ENCODE measurements at places on chromosomes 5 and 9.

DNA sequence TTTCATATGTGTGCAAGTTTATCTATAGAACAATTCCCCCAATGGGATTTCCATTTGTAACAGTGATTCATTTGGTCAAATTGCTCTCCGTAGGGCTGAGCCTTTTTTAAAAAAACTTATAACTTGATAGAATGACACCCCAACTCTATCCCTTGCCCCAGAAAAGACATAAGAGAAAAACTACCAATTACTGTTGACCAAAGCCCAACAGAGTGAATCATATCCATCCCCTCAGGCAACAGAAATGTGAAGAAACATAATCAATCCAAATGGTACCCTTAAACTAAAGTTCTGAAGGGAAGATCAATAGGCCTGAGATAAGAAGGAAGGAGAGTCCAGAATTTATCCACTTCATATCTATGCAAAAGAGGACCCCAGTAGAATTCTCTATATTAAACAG lies 17.8 kb downstream of the TICAM2 start:
- no peak for DNase-seq

- no peak for DNase-seq
These were observed 78.7 kb upstream of the UNC5A start for GRCh38 chr5:176731506-176732160.

- DNase-seq = peak; percentile 48
These were observed 155.6 kb upstream of the VLDLR start for GRCh38 chr9:2465921-2466460.

DNA sequence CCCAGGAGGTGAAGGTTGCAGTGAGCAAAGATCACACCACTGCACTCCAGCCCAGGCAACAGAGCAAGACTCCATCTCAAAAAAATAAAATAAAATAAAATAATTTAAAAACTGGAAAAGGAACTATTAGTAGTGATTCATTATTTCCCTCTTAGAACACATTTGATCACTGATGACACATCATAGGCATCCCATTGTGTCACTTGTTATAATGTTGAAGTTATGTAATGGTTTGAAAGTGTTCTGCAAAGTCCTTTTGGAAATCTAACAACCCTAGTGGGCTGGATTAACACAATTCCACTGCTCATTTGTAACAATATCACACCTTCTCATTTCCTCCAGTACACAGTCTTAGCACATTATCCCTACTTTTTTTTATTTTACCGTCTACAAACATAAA lies 81.8 kb upstream of the LMNB1 start:
- DNase-seq = no peak

GRCh38 chr9:129759319-129759718 lies 6.5 kb upstream of the PTGES start:
- DNase-seq = no peak

- no peak for DNase-seq
These were observed 135.0 kb downstream of the PAM start for GRCh38 chr5:102890133-102890532.

DNA sequence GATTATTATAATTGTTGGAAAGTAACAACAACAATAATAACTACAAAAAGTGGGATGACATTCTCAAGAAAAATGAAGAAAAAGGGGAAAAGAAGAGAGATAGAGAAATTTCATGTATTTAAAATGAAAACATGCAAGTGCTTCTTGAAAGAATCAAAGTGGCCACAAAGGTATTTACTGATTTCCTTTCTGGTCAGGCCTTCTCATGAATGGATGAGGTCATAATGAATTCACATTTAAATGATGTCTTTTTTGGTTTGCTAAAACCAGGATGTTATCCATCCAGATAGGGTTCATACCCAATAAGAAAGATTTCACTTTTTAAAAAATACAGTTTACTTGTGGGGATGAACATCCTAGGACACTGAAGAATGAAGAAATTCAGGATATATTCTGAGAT lies 446.4 kb upstream of the PTGER4 start:
- no peak for DNase-seq

DNA sequence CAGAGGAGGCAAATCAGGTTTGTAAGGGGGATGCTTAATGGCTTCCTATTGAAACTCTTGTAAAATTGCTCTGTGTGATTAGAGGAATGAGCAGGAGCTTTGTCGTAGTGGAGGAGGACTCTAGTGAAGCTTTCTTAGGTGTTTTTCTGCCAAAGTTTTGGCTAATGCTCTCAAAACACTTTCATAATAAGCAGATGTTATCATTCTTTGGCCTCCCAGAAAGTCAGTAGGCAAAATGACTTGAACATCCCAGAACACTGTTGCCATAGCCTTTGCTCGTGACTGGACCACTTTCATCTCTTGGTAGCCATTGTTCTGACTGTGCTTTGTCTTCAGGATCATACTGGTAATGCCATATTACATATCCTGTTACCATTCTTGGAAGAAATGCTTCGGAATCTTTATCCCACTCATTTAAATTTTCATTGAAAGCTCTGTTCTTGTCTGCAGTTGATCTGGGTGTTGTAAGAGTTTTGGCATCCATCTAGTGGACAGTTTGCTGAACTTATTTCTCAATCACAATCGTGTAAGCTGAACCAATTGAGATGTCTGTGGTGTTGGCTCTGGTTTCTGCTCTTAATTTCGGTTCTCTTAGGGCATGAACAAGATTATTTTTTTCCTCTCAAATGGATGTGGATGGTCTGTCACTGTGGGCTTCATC lies 187.6 kb downstream of the COMMD10 start:
- DNase-seq = no peak

DNA sequence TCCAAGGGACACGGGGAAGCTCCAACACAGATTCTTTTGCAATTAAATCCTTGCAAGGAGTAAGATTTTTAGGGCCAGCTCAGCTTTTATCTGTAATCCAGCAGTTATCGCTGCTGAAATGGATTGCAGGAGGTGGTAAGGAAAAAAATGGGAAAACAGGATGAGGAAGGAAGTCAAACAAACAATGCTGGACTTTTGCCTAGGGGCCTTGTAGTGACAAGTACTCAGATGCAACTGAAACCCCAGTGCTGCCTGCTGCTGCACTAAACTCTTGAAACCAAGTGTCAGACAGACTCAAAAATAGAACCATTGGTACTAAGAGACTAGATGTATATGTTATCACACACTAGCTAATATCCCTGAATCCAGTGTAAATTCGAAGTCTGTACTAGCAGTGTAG lies 309.2 kb downstream of the CTNND2 start:
- no peak for DNase-seq

- DNase-seq = no peak
These were observed 90.5 kb downstream of the ANKH start for GRCh38 chr5:14781106-14781505.

DNA sequence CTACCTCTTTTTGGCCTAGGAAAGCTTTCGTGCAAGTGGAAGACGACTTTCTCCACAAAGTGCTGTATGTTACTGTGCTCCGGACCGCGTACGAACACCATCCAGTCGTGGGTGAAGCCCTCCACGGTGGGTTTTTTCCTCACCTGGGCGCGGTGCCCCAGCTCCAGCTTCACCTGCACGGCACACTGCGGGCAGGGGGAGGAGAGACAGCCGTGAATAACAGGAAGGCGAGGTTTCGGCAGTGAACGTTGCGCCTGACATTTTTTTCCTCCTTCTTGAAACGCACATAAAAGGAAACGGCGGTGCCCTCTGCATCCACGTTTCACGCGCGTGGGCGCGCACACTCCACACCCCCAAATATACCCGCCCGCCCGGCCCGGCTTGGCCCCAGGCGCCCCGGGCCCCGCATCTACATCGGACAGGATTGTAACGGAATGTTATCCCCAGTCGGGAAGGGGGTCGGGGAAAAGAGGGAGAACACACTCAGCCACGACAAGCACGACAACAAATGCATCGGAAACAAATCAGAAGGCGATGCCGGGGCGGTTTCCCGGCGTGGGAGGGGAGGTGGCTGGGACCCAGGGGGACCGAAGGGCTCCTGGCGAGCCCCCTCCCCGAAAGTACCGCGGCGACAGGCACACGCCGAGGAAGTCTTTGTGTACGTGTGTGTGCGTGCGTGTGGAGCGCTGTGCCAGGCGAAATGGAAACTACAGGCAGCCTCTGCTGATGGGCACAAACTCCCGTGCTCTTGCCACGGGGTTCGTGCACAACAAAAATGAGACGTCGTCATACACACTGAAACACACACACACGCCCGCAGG lies 1.4 kb downstream of the MLLT3 start:
- no peak for DNase-seq

DNA sequence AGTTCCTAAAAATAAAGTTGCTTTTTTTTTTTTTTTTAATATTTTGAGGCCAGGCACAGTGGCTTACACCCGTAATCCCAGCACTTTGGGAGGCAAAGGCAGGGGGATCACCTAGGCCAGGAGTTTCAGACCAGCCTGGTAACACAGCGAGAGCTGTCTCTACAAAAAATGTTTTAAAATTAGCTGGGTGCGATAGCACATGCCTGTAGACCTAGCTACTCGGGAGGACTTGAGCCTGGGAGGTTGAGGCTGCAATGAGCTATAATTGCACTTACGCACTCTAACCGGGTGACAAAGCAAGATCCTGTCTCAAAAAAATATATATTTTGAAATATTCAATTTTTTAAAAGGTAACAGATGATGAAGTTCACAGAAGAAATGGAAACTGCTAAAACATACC lies 22.9 kb downstream of the GOLPH3 start:
- no peak for DNase-seq

- DNase-seq = no peak
These were observed 5.7 kb downstream of the STK10 start for GRCh38 chr5:172182291-172182690.

DNA sequence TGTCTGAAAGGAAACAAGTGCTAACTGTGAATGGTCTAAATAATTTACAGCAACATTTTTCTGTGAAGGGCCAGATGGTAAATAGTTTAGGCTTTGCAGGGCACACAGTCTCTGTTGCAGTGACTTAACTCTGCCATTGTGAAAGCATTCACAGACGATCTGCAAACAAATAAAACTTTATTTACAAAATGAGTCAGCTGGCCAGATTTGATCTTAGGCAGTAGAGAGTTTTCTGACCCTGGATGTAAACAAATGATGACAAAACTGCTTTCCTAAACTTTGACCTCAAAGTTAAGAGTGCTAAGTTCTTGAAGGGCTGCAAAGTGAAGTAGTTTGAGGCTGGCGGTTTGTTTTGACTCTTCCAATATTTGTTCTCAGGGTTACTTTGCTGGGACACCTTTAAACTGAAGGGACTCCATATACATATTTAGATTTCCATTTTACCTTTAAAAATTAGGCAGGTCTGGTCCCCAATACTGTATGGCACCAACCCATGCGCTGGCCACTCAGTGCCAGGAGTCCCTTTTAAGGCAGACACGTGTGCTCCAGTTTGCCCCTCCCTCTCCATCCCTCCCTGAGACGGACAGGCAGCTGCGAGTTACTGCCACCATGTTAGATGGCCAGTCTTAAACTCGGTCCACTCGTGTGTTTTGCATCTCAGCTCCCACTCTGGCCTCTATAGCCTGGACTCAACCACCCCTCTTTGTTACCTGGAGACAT lies 4.0 kb upstream of the ADAMTS16 start:
- DNase-seq = no peak

GRCh38 chr9:94920420-94921091 lies 194.1 kb downstream of the AOPEP start:
- no peak for DNase-seq

DNA sequence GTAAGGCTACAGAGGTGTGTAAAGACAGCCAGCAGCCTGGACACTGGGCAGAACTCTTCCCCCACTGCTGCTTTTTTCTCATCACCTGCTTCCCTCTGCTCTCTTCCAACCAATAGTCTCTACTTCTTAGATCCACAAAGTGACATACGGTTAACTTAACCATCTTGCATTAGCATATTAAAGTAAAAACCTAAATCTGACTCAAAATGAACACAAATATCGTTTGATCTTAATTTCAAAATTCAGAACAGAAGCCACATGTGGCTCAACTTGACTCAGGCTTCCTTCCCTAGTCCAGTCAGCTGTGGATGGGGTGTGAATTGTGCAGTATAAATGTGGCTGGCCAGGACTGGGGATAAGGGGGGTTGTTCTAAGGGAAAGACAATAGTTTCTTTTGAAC lies 114.3 kb downstream of the STARD4 start:
- DNase-seq = no peak

GRCh38 chr5:31630931-31631330 lies 8.0 kb upstream of the PDZD2 start:
- DNase-seq = no peak

- no peak for DNase-seq
These were observed 106.2 kb upstream of the CLINT1 start for GRCh38 chr5:157965040-157965678.

DNA sequence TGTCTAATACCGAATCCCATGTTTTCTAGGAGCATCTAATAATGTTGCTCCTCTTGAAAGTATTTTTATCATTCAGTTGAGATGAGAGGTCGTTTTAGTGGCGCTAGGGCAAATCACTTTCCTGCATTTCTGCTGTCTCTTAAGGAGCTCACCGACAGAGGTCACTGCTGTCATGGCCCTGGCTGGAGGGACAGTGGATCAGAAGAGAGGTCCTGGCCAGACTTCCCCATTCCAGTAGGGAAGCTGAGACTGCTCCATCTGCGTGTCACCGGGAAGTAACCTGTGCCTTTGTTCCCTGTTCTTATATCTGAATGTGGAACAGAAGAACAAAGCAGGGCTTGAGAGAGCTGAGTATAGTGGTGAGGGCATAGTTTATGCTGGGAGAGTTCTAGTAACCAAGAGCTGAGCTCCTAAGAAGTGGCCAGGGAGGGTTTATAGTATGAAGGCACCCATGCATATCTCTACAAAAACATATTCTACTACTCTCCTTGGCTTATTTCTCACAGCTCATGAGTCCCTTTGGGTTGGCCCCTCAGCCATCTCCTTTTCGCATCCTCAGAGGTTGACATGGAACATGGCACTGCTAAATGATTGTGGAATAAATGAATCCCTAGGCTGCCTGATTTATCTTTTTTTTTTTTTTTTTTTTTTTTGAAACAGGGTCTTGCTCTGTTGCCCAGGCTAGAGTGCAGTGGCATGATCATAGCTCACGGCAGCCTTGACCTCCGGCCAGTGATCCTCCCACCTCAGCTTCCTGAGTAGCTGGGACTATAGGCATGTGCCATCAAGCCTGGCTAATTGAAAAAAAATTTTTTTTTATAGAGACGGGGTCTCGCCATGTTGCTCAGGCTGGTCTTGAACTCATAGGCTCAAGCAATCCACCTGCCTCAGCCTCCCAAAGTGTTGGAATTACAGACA lies 27.2 kb downstream of the ATP6V0E1 start:
- DNase-seq = no peak

DNA sequence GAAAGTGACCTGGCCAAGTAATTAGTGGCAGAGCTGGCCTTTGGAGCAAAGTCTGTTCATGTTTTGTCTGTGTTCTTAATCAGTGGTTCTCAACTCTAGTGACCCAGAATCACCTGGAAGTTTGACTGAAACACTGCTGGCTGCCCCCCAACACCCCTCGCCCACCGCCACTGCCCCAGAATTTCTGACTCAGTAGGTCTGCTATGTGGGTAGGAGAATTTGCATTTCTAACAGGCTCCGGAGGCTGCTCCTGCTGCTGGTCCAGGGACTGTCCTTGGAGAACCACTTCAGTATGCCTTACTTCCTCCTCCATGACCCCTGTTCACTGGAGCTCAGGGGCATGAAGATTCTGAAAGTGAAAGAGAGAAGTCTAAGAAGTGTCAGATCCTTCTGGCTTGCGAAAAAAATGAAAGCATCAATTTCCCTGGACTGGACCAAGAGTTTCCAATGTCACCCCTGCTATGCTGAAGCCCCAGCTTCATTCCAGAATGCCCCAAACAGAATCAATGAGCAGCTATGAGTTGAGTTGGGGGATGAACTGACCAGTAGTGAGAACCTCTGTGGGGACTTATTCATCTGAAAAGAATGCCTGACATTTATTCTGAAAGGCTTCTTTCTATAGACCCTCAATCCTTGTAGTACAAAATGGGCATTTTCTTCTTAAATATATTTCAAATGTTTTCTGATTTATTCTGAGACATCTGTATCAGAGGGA lies 20.8 kb upstream of the COL15A1 start:
- DNase-seq = no peak

All from NCI-H1436 treated with DMSO at 0.1 percent for 48 hours (cell line).